ENCODE measurements at places on chromosomes 13 and 19.

DNA sequence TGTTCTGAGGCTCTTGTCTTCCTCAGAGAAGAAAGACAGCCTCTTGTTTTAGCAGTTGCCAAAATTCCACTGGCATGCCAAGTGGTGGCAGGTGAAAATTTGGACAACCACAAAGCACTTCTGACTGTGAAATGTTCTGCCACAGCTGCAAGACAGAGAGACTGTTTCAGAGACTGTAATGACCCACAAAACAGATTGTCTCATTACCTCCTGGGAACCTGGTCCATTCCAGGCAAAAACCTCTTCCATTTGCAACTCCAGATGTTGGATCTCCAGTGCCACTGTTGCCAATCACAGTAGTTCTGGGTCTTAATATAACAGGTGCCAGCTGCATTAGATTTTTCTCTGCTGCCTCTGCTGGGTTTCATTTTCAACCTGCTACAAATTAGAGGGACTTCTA is 911.5 kb downstream of the UQCRFS1 start:
- no peak for DNase-seq

DNA sequence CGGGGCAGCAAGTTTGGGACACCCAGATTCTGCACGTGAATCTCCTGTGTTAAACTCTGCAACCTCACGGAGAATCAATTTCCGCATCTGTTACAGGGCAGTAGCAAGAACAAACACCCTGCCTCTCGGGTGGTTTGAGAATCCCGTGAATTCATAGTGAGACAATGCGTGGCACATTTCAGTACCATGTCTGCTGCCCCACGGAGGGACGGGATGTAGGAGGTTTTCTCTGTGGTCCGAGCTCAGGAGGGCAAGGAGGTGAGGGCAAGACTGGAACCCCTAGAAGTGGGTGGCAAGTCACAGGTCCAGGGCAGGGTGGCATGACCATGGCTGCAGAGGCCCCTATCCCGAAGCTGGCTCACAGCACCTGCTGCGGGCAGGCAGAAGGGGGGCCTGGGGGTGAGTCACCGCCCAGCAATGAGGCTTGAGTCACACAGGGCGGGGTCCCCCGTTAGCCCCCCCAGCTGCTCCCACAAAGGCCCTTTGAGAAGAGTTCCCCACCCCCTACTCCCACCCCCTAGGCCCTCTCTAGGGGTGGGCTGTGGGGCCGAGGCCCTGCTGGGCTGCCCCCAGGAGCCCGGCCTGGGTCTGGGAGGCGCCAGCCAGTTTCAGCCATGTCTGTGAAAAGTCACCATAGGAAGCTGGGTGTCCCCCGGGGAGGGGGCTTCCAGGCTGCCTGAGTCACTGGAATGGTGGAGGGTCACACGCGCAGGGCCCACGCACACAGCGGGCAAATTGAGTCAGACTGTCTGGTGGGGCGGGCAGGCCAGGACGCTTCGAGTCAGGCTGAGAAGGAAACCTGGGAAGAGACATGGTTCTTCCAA is 25.8 kb upstream of the NANOS3 start:
- no peak for DNase-seq

DNA sequence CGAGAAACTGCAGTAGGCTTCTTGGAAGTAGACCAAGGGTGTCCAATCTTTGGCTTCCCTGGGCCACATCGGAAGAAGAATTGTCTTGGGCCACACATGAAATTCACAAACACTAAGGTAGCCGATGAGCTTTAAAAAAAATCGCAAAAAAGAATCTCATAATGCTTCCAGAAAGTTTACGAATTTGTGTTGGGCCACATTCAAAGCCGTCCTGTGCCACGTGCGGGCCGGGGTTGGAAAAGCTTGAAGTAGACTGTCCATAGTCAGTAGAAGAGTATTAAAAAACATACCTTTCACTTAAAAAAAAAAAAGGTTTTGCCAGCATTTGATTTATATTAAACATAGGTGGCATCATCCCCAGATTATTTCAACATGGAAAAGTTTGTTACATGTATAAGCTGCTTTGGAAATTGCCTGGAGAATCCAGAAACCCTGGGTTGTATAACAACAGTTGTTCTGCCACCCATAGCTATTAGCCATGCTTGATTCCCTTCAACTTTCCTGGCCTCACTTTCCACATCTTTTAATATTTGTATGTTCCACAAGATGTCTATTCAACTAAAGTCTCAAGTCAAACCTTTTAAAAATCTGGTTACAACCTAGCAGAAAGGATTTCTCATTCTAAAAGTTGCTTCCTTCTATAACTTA is 1.0 kb downstream of the IFT88 start:
- DNase-seq = no peak

GRCh38 chr13:98044301-98044700 is 90.8 kb downstream of the IPO5 start:
- DNase-seq = no peak

- DNase-seq = no peak
Observed at GRCh38 chr19:14410091-14411051, 8.8 kb downstream of the DDX39A start.

DNA sequence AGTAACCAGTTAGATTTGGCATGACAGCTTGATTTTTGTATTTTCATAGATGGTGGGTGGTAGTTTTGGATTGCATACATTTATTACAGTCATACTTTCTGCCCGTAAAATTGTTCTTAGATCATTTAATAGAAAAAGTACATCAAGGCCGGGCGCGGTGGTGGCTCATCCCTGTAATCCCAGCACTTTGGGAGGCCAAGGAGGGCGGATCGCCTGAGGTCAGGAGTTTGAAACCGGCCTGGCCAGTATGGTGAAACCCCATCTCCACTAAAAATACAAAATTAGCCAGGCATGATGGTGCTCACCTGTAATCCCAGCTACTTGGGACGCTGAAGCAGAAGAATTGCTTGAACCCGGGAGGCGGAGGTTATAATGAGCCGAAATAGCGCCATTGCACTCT is 55.0 kb upstream of the UBE2L5 start:
- DNase-seq = no peak

- DNase-seq = no peak
Observed at GRCh38 chr19:47601180-47601904, 7.6 kb upstream of the BICRA start.

DNA sequence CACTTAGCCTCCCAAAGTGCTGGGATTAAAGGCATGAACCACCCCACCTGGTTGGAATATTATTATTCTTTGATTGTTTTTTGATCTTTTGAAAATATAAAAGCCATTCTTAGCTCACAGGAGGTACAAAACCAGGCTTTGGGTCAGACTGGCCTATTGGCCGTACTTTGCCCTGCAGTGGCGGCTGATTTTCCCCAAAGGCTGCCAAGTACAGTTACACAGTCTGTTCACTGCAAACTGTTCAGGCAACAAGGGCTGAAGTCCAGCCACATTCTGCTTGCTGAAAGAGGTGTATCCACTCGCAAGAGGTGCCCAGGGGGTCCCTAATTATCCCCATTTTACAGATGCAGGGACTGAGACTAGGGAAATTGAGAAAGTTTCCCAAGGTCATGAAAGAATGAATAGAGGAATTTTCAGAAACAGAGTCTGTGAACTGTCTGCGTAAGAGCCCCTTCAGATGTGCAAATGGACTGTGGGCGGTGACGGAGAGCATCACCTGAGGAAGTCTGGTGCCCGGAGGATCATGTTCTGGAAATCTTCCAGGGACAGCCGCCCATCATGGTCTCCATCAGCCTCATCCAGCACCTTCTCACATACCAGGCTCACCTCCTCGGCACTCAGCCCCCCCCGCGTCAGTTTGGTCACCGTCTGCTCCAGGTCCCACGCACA is 9.0 kb downstream of the CIB3 start:
- no peak for DNase-seq

DNA sequence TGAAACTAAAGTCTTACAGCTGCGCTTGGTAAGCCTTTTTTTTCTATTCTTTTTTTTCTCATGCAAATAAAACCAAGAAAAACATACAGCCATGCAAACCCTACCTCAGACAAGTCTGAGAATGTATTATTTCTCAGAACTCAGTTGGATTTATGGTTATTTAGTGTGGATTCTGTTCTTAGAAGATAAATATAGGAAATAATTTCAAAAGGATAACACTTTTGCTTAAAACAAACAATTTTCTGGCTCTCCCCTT is 40.7 kb upstream of the TNFSF11 start:
- no peak for DNase-seq

GRCh38 chr13:97935071-97935470 is 18.4 kb upstream of the IPO5 start:
- no peak for DNase-seq

GRCh38 chr19:7870571-7871436 is 3.4 kb downstream of the PRR36 start:
- peak; percentile 72 for DNase-seq

GRCh38 chr13:64453831-64454230 is 2776.3 kb downstream of the PCDH9 start:
- DNase-seq = peak; percentile 30

- DNase-seq = no peak
Observed at GRCh38 chr19:1065606-1066109, 1.3 kb upstream of the ARHGAP45 start.

DNA sequence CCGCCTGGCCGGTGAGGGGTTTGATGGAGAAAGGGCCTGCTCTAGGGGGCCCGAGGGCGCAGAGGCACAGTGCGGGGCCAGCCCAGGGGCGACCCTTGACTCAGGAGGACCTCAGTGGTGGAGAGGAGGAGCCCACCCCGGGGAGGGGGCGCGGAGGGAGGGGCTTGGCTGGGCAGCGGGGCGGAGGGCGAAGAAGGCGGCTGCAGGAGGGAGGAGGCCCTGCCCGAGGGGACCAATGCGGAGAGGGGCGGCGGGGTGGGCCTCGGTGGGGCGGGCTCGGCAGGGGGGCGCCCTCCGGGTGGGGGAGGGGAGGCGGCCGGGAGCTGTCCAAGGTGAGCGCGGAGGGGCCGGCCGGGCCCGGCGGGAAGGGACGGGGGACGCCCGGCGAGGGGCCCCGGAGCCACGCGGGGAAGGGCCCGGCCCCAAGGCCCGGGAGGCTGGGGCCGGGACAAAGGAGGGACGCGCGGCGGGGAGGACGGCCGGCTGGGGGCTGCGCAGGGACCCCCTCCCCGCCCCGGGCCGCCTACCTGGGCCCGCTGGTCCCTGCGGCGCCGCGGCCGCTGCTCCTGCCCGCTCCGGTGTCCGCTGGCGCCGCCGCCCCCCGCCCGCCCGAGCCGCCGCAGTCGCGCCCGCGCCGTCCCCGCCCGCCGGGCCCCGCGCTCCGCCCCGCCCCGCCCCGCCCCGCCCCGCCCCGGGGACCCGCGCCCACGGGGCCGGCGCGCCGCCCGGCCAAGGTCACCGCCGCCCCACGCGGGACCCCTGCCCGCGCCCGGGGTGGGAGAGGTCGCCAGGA is at the start of gene DIRAS1:
Gene DIRAS1, minus strand, starts transcription at position 596 of the 793 bp plus-strand sequence. CDS start 3,566 bp downstream, outside the sequence.
- peak; percentile 44 for DNase-seq

DNA sequence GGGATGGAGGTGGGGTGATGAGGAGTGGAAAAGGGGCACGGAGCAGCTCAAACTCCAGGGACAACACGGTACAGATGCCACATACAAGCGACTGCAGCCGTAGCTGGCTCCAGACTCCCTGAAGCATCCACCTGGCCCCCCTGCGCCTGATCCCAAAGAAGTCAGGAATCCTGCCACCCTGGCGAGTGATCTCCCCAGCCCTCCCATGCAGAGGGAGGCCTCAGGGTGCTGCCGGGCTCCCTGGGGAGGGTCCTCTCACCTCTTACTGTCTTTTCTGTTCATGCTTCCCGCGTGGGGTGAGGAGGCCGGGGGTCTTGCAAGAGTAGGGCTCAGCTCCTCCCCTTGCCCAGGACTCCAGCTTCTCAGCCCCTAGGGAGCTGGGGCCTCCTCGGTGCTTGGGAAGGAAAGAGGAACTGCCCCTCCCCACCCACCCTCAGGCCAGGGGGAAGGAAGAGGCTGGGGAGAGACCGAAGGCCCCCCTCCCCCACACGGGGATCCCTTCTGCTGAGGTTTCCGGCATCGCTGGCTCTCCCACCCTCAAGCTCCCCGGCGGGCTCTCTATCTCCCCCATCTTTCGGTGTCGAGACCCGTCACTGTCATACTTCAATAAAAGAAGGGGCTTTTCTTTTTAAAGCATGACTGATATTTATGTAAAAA is at the start of gene RASGRP4:
Gene RASGRP4, minus strand, starts transcription at position 410 of the 657 bp plus-strand sequence. Its CDS starts 128 bp downstream, at position 282.
- no peak for DNase-seq

DNA sequence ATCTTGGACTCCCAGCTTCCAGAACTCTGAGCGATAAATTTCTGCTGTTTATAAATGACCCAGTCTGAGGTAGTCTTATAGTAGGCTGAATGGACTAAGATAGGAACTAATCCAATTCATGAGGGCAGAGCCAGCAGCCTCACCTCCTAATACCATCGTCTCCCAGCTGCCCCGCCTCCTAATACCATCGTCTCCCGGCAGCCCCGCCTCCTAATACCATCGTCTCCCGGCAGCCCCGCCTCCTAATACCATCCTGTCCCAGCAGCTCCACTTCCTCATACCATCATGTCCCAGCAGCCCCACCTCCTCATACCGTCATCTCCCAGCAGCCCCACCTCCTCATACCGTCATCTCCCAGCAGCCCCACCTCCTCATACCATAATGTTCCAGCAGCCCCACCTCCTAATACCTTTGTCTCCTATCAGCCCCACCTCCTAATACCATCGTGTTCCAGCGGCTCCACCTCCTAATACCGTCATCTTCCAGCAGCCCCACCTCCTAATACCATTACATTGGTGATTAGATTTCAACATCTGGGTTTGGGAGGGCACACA is 2.4 kb upstream of the ARGLU1 start:
- peak; percentile 8 for DNase-seq

GRCh38 chr19:56884441-56884840 is 43.9 kb upstream of the PEG3 start:
- no peak for DNase-seq

- DNase-seq = no peak
Observed at GRCh38 chr19:7705387-7706187, 3.7 kb upstream of the FCER2 start.

- DNase-seq = no peak
Observed at GRCh38 chr13:29752175-29752574, 98.2 kb downstream of the UBL3 start.

DNA sequence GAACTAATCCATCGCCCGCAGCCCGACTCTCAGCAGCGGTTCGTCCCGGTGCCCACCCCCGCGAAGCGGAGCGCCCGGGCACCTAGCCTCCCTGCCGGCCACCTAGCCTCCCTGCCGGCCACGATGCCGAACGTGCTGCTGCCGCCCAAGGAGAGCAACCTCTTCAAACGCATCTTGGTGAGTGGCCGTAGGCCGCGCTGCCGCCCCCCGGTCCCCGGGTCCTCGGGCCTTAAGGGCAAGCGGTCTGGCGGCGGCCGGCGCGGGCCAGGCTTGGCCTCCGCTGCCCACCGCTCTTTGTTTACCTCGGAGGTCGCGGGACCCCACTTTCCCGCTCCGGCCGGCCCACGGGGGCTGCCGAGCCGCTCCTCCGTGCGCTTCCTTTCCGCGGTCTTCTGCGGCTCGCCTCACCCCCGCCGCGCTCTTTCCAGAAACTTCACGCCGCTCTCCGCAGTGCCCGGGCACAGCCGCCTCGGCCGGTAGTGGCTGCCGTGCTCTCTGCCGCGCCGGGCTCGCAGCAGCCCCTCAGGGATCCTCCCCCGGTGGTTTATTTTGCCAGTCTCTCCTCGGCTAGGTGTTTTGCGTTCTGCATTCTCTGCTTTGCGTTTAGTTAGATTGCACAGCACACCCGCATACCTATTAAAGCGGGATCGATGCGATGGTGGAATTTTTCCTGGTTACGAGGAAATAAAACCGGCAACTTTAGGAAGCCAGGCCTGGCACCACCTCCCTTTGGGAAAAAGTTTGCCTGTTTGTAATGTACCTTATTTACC is 524 bp downstream of the NAA16 start:
- DNase-seq = peak; percentile 41

GRCh38 chr13:98142380-98143156 is at the start of gene FARP1:
Gene FARP1, plus strand, starts transcription at chr13:98143094. Its CDS starts 70,149 bp downstream, at chr13:98213243.
- DNase-seq = peak; percentile 77

All from HEK293T (cell line).